Stimulated activated CD8-positive, alpha-beta memory T cell treated with anti-CD3 and anti-CD28 coated beads, Interleukin-2, amount 100 ng/mL, for 48 hours (primary cell): ENCODE measurements at places on chromosomes 7 and 10.

GRCh38 chr10:77699080-77699645 is 61.6 kb upstream of the KCNMA1 start:
- no peak for DNase-seq

DNA sequence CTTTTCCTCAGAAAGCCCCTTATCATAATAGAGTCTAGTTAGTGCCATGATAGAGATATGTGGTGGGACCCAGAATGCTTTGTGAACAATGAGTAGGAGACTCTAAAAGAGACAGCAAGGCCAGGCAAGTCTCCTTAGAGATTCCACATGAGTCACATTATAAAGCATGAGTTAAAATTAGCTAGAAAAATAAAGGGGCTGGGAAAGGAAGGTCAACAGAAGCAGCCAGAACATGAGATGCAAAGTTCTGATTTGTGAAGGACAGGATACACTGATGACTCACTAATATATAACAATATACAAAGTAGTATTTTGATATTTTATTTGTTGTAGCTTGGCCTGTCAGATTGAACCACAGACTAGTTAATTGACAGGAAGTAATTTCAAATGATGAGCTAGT is 25.3 kb upstream of the SNX13 start:
- no peak for DNase-seq

GRCh38 chr10:77741746-77742145 is 104.1 kb upstream of the KCNMA1 start:
- DNase-seq: no peak

- DNase-seq: no peak
These were observed 23.5 kb downstream of the TMEM273 start for GRCh38 chr10:49164559-49165188.

DNA sequence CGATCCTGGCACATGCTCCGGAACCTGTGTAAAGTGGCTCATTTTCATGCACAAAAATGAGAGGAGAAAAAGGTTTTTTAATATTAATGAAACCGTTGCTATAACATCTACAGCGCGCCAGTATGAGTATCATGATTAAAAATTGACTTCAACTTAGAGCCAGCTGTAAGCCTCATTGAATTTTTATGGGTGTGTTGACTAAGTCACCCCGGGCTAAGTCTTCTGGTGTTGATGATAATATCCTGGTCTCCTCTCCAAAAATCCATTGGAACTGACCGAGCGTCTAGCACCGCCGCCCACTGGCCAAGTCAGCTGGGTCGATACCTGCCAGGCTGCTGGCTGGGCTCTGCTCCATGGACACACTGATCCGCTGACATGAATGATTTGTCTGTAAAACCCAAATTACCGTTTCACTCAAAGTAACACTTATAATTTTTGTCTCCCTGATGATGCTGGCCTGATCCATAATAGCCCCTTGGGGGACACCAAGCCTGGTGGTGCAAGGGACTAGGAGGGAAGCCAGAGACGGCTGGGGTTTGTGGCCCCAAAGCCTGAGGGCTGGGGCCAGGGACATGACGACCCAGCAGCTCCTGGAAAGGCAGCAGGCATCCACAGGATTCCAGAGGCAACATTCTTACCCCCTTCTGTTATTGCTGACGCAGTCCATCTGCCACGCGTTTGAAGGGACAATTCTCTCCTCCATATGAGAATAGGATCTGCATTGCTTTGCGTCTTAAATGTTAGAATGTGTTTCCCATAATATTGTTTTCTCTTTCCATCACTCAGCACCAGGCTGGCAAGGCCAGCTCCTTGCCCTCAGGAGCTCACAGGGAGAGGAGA is 131.0 kb upstream of the PPP2R2D start:
- DNase-seq: no peak
